ENCODE measurements at places on chromosomes 7 and 10.

DNA sequence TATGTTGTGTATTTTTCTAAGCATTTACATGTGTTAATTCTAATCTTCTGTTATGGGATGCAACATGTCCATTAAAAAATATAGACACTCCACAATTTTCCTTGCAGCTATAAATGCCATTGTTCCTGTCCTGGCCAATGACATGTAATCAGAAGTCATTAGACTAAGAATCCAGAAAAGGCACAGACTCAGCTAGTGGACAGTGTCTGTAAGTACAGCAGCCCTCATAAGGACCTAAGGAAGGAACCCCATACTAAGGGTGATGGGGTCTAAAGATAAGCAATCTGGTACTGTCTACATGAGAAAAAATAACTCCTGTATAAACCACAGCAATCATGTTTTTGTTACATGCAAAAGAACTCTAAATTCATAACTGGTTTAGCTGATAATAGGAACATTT, 115.9 kb downstream of the GPR85 start:
- no peak for DNase-seq

DNA sequence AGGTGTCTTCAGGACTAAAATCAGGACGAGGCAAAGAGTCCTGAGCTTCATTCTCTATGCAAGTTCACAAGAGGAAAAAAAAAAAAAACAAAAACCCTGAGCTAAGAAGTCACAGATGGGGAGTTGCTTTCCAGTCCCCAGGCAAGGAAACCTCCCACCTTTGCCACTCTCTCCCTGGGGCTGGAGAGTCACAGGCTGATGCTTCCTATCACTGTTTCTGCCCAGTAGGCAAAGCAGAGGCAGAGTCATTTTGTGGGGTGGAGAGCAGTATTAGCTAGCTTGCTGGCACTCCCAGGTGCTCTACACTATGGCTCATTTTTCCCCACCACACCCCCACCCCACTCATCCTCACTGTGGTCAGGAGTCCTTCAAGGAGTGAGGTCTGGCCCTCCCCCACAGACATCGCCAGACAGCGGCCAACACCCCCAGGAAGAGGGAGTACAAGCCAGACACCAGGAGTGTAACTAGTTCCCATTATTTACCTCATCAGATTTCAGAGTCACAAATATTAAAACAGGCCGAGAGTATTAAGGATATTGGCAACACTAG, 34.6 kb upstream of the UNC5B start:
- no peak for DNase-seq

- DNase-seq: no peak
Measured at GRCh38 chr10:10520491-10521385, 496.9 kb upstream of the CELF2 start.

DNA sequence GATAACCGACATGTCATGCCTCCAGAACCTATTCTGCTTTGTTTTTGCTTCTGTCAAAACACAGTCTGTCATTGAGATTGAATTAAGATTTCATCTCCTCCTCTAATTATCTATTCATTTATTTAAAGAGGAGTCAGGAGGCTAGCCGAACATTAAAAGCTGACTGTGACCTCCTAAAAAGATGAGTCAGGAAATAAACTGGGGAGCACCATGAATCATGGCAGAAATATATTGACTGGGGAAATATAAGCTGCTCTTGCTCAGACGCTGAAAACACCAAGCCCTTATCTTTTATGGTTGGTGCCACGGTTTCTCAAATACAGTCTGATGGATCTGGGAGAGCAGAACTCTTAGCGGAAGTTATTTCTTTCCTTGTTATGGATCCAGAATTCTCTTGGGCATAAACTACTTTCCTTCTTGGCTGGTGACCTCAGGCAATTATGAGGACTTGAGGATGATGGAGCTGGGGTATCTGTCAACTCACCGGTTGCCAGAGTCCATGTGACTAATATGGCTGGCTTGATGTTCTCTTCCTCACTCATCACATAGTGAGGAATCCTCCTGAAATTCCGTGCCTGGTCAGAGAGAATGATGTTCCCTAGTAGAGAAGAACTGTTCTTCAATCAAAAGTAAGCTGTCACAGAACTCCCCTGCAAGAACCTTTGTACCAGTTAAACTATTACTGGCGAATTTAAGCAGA, 307.6 kb upstream of the PHYHIPL start:
- no peak for DNase-seq

DNA sequence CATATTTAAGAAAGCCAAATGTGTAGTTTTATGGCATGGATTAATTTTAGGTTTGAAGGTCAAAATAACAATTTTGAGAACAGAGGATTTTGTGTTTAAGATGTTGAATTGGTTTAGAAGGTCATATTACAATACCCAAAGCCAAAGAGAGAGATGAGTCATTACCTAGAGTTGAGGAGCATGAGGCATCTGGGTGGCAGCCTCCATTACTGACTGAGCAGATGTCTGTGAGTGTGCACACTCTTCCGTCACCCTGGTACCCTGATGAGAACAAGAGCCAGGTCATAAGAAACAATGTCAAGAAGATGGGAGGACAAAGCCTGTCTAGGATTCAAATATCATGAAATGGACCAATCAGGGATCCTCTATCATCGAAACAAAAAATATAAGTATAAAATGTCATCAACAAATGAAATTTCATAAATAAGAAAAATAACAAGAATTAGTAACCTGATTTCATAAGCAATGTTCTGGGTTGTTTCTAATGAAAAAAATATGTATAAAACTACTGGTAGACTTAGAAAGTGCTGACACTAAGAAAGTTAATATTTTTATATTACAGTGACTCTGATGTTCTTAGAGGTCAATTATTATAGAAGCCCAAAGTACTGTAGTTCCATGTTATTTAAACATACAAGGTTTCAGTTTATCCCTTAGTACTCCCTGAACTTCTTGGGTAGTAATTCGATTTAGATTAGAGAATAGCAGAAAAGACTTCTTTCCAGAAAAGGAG, 20.0 kb downstream of the CUBN start:
- DNase-seq: no peak

GRCh38 chr7:137635874-137636273, 210.9 kb downstream of the DGKI start:
- DNase-seq: no peak

DNA sequence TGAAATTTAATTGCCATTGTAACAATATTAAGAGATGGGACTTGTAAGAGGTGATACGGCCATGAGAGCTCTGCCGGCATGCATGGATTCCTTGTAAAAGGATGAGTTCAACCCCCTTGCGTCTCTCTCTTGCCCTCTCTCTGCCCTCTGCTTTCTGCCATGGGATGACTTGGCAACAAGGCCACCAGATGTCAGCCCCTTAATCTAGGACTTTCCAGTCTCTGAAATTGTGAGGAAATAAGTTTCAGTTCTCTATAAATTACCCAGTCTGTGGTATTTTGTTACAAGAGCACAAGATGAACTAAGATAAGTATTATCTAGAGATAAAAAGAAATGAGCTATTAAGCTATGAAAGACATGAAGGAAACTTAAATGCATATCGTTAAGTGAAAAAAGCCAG, 145.7 kb upstream of the AHR start:
- DNase-seq: no peak

DNA sequence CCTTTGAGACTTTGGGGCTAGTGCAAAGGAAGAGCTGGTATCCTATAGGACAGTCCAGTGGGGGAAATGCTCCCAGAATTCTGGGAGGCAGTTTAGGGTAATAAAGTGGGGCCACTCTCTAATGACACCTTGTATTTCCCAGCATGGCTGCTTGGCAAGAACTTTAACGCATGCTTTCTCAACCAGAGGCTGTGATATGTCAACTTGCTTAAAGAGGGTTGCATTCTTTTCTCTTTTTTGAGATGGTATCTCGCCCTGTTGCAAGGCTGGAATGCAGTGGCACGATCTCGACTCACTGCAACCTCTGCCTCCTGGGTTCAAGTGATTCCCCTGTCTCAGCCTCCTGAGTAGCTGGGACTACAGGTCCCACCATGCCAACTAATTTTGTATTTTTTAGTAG, 38.4 kb downstream of the ALDH18A1 start:
- no peak for DNase-seq

DNA sequence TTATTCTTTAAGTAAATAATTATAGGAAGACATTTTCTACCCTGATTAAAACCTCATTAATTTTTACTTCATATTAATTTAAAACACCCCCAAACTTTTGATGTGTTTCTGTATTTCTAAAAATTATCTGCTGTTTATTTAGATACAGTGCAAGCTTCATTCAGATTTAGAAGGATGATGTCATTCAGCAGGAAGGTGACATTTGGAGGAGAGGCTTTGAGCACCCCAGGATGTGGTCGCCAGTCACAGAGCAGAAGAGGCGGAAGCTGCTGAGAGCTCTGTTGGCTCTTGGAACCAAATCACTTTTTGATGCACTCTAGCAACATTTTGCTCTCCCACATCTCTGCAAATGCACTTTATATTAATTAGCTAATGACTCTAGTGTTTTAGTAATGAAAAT, 233.9 kb upstream of the CACNA2D1 start:
- DNase-seq: no peak

GRCh38 chr7:144027974-144028373, 20.8 kb upstream of the OR2A5 start:
- DNase-seq: no peak

- no peak for DNase-seq
Measured at GRCh38 chr10:95441547-95441923, 119.6 kb downstream of the SORBS1 start.

DNA sequence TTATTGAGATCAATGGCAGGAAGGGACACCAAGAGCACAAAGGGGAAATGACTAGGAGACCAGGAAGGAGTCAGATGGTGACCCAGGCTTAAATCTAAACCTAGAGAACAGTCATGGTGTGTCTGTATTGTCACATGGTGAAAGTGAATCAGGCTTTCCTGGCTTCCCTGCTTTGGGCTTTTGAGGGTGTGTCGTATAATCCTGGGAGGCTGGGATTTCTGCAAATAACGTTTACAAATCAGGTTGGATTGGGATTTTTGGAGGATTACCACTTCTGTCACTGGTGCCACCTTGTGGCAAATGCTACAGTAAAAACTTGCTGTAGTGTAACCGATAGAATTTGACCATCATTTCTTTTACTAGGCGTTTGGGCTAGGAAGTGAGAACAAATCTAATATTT, 502.6 kb downstream of the NRG3 start:
- DNase-seq: no peak

GRCh38 chr10:101902820-101903145, 59.2 kb upstream of the KCNIP2 start:
- DNase-seq: no peak

- DNase-seq: no peak
Measured at GRCh38 chr10:100143756-100144155, 42.1 kb downstream of the ERLIN1 start.

DNA sequence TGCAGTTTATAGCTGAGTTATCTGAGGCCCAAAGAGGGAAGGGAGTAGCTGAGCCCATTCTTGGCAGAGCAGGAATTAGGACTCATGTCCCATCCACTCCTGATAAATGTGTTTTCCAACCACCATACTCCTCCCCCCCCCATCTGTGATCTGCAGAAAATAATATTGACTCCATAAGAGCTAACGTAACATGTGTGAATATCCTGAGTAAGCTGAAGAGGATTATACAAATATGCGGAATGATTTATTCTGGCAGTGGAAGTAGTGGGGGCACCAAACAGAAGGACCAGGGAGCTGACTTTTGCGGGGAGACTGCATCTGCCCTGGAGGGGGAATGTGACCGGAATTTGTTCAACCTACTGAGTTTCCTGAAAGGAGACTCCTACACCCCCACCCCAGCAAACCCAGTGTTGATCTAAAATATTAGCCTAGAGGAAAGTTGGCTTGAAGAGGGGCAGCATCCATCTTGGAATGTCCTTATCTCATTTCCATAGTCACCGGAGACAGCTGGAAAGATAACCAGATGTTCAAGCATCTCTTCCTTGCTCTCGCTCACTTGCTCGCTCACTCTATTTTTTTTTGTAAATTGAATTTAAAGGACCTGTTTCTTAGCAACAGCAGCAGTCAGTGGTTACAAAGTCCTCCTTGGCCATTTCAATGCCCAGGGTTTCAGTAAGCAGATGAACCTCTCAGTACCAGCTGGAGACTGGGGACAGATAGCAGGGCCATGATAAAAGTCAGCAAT, 114.7 kb downstream of the RPS24 start:
- no peak for DNase-seq

DNA sequence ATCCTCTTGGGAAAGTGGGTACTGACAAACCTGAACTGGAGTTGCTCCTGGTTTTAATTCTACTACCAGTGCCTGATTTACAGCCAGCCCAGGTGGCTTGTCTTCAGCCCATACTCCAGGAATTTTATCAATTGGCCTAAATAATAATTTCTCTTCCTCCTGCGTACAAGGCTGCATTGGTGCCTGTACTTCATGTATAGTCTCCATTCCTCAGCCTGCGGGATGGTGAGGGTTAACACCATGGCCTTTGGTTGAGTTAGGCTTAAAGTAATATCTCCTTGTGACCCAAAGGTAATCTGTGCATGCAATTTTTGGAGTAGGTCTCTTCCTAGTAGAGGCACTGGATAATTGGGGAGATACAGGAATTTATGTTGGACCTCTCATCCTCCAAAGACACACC, 5.5 kb upstream of the ZNF117 start:
- DNase-seq: no peak

DNA sequence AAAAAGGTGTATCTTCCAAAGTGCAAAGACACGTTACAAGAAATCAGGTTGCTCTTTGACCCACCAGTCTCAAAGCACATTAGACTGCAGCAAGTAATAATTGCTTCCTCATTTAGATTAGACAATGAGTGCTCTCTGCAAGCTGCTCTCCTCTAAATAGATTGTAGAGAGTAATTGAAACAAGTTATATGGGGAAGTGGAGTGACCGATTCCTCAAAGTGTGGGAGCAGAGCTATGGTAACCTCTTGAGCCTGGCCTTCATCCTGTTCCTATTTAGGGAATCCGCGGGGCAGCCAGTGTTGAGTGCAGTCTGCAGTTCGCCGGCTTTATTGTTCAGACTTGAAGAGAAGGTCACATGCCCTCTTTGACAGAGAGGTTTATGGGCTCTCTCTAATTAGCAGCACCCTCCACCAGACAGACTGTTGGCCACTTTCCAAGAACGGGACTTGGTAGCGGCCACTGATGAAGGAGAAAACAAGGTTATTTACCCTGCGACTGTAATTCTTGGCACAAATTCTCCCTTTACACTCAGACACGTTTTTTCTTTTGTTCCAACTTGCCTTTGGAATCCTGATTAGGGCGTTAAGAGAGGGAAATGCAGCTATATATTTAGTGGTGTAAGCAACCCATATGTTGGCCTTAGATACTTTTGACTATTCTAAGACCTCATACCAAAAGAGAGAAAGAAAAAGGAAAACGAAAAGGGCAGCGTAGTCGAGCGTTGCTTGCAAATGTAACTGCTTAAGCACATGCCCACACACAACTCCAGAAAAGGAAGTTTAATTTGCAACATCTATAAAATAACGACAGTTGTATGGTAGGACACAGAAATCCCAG, 107.5 kb downstream of the REEP3 start:
- peak; percentile 74 for DNase-seq

GRCh38 chr10:108393089-108393488, 1228.6 kb upstream of the SORCS1 start:
- no peak for DNase-seq

GRCh38 chr10:7312488-7312857, 98.4 kb downstream of the SFMBT2 start:
- DNase-seq: no peak

DNA sequence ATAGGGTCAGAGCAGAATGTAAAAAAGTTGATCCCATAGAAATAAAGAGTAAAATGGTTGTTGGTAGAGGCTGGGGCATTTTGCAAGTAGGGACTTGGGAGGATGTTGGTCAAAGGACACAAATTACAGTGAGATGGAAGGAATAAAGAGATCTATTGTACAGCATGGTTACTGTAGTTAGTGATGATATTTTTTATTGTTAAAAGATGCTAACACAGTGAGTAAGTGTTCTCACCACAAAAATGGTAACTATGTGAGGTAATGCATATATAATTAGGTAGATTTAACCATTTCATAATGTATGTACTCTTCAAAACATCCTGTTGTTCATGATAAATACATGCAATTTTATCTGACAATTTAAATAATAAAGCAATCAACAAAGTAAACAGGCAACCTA, 280.7 kb upstream of the MAGI2 start:
- DNase-seq: no peak
